EH (cell line): ENCODE measurements at places on chromosomes 5 and 9.

- DNase-seq = peak; percentile 50
Observed at GRCh38 chr5:154472871-154473580, 5.0 kb downstream of the HAND1 start.

DNA sequence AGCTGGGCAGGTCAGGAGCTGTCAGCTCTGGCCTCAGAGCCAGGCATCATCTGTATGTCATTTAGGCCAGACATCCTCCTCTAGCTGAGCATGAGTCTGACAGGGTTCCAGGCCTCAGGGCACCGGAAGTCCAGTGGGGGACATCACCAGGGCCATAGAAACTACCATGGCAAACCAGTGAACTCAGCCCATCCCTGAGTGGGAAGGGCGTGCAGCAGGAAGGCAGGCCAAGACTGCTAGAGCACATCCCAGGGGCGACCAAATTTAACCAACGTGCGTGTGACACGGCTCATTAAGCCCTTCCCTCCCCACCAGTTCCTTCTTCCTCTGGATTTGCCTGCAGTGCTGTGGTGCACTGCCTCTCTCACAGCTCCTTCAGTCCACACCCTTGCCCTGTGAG is 75.9 kb downstream of the COL27A1 start:
- peak; percentile 67 for DNase-seq

DNA sequence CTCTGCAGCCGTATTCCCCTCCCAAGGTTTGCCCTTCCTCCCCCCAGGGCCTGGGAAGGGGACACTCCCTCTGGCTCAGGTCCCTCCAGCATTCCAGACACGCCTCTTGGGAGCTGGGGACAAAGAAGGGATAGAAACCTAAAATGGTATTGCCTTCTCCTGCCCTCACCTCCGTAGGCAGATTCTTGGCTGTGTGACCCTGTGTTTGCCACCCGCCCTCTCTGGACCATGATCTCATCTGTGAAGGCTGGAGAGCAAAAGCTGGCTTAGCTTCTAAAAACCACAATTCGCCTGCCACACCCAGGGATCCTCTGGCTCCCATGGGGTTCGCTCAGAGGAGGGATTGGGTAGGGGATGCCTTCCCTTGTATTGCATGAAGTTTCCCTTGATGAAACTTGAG is 7.7 kb downstream of the AQP3 start:
- no peak for DNase-seq

- DNase-seq = no peak
Observed at GRCh38 chr9:136997830-136998234, 1.5 kb upstream of the CLIC3 start.

DNA sequence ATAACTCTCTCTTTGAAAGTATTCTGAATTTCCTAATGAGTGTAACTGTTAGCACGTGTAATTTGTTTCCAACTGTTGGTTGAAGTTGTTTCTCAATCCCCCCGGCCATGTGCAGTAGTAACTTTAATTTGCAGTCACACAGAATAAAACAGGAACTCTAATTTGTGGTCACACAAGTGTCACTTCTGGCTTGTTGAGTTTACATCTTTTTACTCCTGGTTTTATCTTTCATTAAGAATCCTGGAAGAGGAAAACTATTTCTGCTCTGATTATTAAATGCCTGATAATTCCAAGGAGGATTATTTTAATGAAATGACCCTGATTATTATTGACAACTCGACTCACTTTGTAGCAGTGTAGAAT is 1.2 kb downstream of the SCAMP1 start:
- no peak for DNase-seq

- peak; percentile 64 for DNase-seq
Observed at GRCh38 chr9:122190597-122191381, 31.1 kb downstream of the MORN5 start.
